CD4-positive, alpha-beta memory T cell (primary cell): ENCODE measurements at places on chromosomes 16 and 17.

DNA sequence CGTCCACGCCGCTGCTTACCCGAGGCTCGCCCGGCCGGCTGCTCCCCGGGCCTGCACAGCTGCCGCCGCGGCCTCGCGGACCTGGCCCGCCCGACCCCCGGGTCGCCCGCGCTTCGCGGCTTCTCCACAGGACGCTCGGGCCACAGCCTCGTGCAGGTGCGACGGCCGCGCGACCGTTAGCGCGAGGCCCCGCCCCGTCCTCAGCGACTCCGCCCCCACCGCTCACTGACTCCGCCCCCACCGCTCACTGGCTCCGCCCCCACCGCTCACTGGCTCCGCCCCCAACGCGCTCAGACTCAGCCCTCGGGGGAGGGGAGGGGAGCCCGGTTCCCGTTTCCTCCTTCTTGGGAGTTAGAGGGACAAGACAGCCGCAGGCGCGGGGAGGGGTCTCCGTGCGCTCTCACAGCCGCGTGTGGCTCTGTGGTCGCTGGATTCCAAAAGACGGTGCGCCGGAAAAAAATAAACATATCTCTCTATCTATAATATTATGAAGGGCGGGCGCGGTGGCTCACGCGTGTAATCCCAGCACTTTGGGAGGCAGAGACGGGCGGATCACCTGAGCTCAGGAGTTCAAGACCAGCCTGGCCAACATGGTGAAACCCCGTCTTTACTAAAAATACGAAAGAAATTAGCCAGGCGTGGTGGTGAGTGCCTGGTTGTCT, at the start of gene MEIOB:
MEIOB (minus strand) TSS at position 191 of the 662 bp plus-strand sequence. CDS start 3,989 bp downstream, outside the sequence.
- DNase-seq = no peak

DNA sequence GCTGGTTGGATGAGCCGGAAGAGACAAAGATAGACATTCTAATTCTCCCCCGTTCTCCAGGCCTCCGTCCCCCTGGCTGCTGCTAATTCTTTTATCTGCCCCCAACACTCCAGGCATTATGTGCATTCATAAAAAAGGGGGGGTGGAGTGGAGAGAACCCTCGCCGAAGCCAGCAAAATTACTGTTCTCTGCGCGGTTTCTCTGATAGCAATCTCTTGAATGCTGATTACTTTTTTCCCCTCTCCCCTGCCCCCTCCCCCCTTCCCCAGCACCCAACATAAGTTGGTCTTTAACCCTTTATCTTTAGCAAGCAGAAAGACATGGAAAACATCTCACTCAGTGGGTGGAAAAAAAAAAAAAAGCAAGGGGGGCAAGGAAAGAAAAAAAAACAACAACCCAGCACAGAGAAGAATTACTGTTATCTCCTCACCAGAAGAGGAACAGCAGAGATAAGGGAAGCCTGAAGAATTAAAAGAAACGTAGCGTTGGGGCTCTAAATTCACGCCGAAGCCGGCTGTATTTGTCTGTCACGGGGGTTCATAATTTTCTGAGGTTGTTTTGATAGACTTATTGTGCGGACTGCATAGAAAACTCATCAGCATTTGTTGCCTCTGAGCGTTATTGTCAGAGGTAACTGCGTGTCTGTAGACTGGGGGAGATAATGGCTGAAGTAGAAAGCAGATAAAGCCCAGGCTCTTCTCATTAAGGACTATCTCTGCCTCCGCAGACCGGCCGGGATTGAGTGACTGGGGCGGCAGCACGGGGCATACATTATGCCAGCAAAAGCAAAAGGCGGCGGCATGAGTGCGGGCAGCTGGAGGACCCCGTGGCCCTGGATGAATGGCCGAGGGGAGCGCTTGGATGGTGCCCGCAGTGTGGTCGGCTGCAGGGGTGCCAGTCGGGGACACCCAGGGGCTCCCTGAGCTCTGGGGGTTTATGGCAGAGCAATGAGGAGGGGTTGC, 126.9 kb downstream of the MRM1 start:
- DNase-seq = no peak

DNA sequence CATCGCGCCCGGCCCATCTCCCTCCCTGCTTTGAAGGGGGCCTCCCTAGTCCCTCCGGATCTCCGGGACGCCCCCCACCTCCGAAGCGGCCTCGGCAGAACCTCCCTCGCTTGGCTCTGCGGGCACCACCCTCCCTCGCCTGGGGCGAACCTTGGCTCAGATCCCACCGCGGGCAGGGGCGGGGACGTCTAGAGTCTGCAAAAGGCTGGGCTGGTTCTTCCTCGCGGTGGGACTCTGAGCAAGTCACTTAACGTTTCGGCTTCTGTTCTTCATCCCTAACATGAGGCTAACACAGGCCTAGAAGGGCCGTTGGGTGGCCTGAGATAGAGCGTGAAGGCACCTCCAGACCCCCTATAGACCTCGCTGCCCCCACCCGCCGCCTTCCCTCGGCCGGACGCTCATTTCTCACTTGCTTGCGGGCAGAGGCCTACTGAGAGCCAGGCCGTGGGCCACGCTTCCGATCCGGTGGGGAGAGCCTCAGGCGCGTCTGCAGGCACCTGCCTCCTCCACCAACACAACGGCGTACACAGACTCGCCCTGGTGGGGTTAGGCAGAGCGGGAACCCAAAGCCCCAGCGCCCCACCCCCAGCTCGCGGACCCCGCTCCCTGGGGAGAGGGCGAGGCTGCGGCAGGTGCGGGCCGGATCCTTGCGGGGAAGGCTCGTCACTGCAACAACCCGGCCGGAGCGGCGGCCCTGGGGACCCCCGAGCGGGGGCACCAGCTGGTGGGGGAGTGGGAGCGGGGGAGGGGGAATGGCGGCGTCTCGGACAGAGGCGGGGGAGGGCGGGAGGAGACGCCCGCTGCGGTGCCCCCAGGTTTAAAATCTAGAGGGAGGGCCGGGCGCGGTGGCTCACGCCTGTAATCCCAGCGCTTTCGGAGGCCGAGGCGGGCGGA, 5.4 kb downstream of the MYO1C start:
- DNase-seq = peak; percentile 90

GRCh38 chr17:48626245-48627117, at the start of gene HOXB9:
Gene HOXB9 (minus strand): TSS chr17:48626358. CDS start chr17:48626269, 89 bp downstream.
- DNase-seq = peak; percentile 39

DNA sequence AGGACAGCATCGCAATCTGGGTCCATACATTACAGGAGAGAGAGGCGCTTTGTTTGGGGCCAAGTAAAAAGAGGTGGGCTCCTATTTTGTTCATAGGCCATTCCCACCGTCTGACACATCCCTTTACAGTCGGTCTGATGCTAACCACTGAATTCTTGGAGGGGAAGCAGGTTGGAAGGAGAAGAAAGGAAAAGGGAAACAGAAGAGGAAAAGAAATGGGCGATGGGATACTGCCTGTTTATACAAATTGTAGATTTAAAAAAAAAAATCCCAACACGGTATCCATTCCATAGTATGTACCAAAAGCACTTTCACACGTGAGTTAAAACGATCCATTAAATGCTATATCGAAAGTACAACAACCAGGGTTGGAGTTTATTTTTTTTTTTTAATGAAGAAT, 4.0 kb upstream of the ZFHX3 start:
- no peak for DNase-seq

GRCh38 chr17:49875685-49876084, 27.8 kb upstream of the TAC4 start:
- no peak for DNase-seq

- no peak for DNase-seq
Measured at GRCh38 chr17:80511222-80512180, 33.1 kb upstream of the RPTOR start.

- DNase-seq = no peak
Measured at GRCh38 chr16:57017251-57017650, 27.9 kb downstream of the NLRC5 start.

GRCh38 chr16:55737318-55737717, 81.5 kb downstream of the SLC6A2 start:
- DNase-seq = no peak

- DNase-seq = no peak
Measured at GRCh38 chr16:87393680-87394055, 1.5 kb downstream of the MAP1LC3B start.

- DNase-seq = no peak
Measured at GRCh38 chr16:85524630-85525419, 88.3 kb upstream of the GSE1 start.

GRCh38 chr16:74713876-74714275, 13.2 kb upstream of the MLKL start:
- DNase-seq = no peak

GRCh38 chr16:56856876-56857447, 8.0 kb upstream of the SLC12A3 start:
- DNase-seq = no peak

GRCh38 chr17:36111068-36111490, 7.5 kb downstream of the CCL4 start:
- DNase-seq = no peak

DNA sequence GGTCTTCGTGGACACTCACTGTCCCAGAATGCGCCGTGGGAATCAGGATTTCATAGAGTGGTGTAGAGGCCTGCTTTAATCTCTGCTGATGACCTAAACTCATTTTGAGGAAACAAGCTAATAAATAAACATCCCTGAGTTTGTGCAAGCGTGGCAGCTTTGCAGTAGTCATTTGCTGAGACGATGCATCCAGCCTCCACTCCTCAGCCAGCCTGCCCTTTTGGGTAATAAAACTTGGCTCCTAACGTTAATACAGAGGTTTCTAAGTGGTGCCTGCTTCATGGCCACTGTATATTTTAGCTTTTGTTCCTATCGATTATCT, 1.3 kb downstream of the DGKE start:
- no peak for DNase-seq

DNA sequence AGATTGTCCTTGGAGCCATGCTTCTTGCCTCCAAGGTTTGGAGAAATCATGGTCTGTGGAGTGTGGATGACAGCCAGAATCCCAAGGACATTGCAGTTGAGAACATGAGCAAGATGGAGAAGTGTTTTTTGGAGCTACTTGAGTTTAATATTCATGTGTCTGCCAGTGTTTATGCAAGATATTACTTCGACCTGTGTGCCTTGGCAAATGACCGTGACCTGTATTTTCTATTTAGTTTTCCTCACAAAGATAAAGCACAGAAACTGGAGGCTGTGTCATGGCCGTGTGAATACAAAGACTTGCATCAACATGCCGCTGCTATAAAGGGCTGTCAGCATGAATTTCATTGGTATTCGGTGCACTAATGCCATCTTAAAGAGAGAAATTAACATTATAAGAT, 9.0 kb downstream of the GGA2 start:
- DNase-seq = no peak

- no peak for DNase-seq
Measured at GRCh38 chr17:42750739-42751344, 6.0 kb upstream of the EZH1 start.

GRCh38 chr16:81808933-81809480, 29.9 kb downstream of the PLCG2 start:
- no peak for DNase-seq

DNA sequence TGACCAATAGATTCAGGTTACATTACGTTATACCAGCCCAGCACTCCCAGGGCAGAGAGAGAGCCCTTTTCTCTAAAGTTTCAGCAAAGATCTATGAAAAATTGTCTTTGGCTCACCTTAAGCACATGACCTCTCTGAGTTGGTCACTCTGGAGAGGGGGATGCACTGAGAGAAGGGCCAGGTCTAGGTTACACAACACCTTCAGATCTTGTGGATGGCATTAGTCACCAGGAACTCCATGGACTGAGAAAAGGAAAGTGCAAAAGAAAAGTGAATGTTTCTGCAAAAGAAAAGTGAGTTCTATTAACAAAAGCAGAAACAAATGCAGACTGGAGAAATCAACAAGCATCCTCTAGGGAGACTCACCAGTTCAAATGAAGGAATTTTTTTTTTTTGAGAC, 253.3 kb upstream of the SALL1 start:
- no peak for DNase-seq

- no peak for DNase-seq
Measured at GRCh38 chr16:74296104-74296431, 546 bp upstream of the PSMD7 start.

GRCh38 chr16:3189869-3190268, 1.9 kb downstream of the OR1F1 start:
- DNase-seq = no peak

DNA sequence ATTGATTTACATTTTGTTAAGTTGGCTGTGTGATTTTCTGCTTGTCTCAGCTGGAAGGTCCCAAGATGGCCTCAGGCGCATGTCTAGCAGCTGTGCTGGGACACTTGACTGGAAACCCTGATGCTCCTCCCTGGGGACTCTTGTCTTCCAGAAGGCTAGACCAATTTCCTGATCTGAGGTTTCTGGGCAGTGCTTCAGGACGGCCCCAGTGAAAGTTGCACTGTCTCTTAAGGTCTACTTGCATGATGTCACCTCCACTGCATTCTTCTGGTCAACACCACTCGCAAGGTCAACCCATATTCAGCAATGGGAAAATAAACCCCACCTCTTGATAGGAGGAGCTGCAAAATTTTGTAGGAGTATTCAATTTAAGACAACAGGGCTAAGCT, 116.0 kb downstream of the SALL1 start:
- no peak for DNase-seq

- DNase-seq = no peak
Measured at GRCh38 chr16:20023190-20023589, 50.5 kb downstream of the GPR139 start.

- DNase-seq = no peak
Measured at GRCh38 chr16:25411396-25412081, 153.9 kb upstream of the ZKSCAN2 start.

- no peak for DNase-seq
Measured at GRCh38 chr17:12536472-12536871, 129.2 kb upstream of the MYOCD start.

DNA sequence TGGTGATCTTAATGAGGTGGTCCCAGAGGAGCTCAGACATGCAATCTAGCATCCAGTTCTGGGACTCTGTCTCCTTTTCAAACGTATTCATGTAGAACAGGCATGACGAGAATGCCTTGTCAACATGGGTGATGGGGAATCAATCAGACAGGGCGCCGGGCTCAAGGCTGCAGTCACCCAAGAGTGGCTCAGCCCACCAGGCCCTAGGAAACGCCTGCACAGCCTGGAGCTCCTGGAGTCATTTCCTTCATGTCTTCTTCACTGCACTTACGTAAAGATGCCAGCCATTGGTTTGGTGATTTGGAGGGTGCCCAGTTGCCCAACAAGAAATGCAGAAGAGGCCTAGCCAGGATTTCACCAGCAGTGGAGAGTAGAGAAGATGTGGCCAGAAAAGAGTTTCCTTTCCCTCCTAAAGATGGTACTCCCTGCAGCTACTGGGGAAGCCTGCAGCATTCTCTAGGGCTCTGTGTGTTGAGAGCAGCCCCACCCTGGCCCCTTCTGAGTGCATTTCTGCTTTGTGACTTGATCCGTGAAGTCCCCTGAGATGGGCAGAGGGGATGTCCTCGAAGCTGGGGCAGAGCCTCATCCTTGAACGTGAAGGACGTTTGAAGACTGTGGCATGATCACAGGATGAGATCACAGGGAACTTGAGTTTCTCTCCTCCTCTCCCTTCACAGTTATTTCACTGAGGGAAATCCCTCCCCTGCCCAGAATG, 24.0 kb upstream of the STH start:
- no peak for DNase-seq

DNA sequence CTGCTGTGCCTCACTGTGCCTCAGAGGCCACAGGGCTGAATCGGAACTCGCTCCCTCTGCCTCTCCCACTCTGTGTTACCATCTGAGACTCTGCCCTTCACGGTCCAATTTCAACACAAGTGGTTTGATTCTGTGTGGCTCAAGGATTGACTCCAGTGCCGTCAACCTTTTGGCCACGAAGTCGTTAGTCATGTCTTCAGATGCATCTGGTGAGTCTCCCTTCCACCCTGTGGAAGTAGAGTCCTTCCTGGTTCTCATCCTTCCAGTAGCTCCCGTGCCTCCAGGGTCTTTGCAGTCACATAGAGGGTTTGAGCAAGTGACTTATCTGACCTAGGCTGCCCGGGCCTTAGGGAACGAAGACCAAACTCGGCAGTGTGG, 51.2 kb downstream of the PGS1 start:
- no peak for DNase-seq
